Lung (tissue), 17 donors: ENCODE measurements at places on chromosomes 7 and 10.

- peaks cover 10% of the 10 kb centered on the region for H3K4me1 ChIP-seq
- DNase-seq = no peak
- no peaks in the 10 kb centered on the region for H3K27me3 ChIP-seq
- H3K27ac ChIP-seq = no peak overlapping the region
- H3K36me3 ChIP-seq = peaks cover 29% of the 10 kb centered on the region
- H3K4me3 ChIP-seq = no peak overlapping the region
Measured at GRCh38 chr10:94358480-94358879, 4.3 kb downstream of the NOC3L start.

- no peaks in the 10 kb centered on the region for H3K4me1 ChIP-seq
- no peaks in the 10 kb centered on the region for H3K27me3 ChIP-seq
- H3K4me3 ChIP-seq = no peak overlapping the region
- H3K36me3 ChIP-seq = no peaks in the 10 kb centered on the region
Measured at GRCh38 chr7:118517275-118517674, 292.8 kb downstream of the ANKRD7 start.

- no peak overlapping the region for H3K4me3 ChIP-seq
- no peaks in the 10 kb centered on the region for H3K36me3 ChIP-seq
- H3K27ac ChIP-seq = no peak overlapping the region
- no peaks in the 10 kb centered on the region for H3K4me1 ChIP-seq
- H3K27me3 ChIP-seq = no peaks in the 10 kb centered on the region
- DNase-seq = peak; percentile 85
Measured at GRCh38 chr7:101608772-101609713, 20.1 kb downstream of the MYL10 start.

- peaks cover 4% of the 10 kb centered on the region for H3K36me3 ChIP-seq
- H3K27ac ChIP-seq = no peak overlapping the region
- peaks cover 3% of the 10 kb centered on the region for H3K4me1 ChIP-seq
Measured at GRCh38 chr7:139937715-139938114, 108.7 kb downstream of the TBXAS1 start.

GRCh38 chr7:75572814-75573213 is 80.7 kb downstream of the SPDYE5 start:
- DNase-seq = no peak
- H3K4me1 ChIP-seq = no peaks in the 10 kb centered on the region
- H3K27ac ChIP-seq = no peak overlapping the region
- no peaks in the 10 kb centered on the region for H3K27me3 ChIP-seq
